ENCODE measurements at places on chromosomes 2 and 18.

- no peak for DNase-seq
These were observed 20.0 kb downstream of the KCNIP3 start for GRCh38 chr2:95317123-95317500.

DNA sequence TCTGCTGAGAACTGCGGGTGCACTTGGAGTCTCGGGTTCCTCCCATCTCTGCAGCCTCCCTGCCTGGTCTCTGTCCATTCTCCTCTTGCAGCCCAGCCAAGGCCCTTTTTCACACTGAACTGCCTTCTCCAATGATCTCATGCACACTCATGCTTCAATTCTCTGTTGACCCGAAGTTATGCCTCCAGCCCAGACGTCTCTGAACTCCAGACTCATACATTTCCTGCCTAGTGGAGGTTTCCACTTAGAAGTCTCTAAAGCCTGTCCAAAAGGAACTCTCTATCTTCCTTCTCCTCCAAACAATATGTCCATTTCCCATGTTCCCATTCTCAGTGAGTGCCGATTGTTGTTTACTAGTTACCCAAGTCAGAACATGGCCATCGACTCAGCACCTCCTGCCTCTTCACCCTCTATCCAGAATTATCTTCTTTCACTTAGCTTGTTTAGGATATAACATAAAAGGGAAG, 155.2 kb downstream of the IRS1 start:
- DNase-seq = no peak

- no peak for DNase-seq
These were observed 60.4 kb upstream of the SLC1A4 start for GRCh38 chr2:64928813-64929212.

DNA sequence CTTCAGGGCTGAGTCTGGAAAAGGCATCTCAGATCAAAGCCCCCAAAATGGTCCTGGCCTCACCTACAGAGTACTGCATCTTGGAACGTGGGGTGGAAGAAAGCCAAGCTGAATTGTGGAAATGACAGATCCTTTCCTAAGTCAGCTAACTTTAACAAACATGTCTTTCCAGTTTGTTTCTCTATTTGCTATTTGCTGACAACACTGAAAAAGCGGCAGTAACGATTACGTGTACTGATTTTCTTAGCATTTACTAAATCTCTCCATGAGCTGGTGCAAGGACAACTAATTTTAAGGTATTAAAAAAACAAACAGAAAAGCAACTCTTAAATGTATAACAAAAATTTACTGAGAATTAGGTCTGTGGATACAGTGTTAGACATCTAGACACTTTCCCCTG, 1.1 kb downstream of the HIBCH start:
- DNase-seq = no peak

GRCh38 chr2:30216157-30216556, 15.2 kb upstream of the LBH start:
- no peak for DNase-seq

DNA sequence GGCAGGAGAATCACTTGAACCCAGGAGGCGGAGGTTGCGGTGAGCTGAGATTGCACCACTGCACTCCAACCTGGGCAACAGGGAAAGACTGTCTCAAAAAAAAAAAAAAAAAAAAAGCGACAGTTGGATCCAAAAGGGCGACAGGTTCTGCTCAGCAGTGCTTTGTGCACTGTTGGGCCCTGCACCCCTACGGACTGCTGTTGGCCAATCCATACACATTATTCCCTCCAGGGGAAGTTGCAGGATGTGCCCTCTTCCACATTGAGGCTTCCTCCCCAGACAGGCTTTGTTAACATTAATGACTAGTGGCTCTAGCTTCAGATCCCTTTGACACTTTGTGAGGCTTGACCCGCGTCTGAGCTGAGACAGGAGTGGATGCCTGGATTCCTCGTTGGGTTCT, 9.4 kb downstream of the NT5DC4 start:
- DNase-seq = no peak

DNA sequence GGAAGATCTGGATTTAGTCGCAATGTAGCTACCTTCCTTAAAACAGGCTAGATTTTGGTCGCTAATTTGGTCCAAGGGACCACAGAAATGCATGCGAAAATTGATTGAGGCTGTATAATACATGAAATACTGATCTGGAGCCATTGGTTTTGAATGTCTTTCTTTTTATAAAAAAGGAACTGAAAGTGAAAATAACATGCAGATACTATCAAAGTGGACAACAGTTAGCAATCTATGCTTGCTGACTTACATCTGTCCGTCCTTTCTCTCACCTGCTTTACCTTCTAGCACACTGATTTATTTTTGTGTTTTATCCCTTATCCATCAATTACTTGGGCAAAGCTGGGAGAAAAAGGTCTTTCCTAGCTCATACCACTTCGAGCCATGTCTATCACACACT, 1459.8 kb upstream of the ACVR2A start:
- DNase-seq = no peak

- DNase-seq = no peak
These were observed 3.3 kb downstream of the BCS1L start for GRCh38 chr2:218662827-218663226.

GRCh38 chr2:128405981-128406613, 87.4 kb upstream of the HS6ST1 start:
- DNase-seq = no peak

GRCh38 chr2:188766471-188766856, 207.7 kb upstream of the COL3A1 start:
- DNase-seq = no peak

DNA sequence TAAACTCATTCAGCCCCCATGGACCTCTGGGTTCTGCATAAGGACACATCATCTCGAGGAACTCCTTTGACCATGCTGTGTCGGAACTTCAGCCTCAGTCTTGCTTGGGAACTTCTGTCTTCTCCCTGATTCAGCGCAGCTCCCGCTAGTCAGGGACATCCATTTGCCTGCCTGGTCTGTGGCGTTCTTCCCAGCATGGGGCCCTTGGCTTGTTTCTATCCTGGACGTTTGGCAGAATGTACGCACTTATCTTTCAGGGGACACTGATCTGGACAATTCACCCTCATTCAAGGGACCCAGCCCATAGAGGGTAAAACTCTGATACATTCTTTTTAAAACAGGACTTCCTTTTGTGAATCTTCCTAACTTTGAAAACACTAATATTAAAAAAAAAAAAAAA, 75.8 kb upstream of the WIPF1 start:
- DNase-seq = no peak

DNA sequence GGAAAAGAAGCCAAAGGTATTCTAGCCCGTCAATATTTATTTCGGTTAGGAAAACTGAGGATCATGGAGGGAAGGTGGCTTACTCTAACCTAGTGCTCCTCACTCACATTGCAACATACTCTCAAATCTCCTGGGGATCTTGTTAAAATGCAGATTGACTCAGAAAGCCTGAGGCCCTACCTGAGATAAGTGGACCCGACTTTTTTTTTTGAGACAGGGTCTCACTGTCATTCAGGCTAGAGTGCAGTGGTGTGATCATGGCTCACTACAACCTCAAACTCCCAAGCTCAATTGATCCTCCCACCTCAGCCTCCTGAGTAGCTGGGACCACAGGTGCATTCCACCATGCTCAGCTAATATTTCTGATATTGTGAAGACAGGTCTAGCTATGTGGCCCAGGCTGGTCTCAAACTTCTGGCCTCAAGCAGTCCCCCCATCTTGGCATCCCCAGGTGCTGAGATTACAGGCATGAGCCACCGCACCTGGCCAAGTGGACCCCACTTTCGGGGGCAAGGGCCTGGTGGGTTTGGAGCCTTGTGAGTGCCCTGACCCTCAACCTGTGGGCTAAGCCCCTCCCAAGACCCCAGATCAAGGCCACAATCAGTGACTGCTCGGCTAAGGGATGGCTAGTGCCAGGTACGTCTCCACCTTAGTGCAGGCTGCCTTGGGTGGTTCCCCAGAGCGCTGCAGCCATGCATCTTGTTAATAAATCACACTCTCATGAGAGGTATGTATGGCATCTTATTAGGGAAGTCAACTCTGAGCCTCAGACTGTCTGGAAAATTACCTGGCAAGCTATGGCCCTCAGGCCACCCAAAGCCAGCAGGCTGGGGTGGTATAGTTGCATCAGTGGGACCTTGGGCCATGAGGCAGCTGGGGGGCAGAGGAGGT, 1.1 kb upstream of the NEURL3 start:
- no peak for DNase-seq

All from AG09309 (cell line).